ENCODE measurements at places on chromosomes 12 and 14. TPM values are rescaled to one million over a fixed set of nuclear protein-coding genes. Genes with fewer than 3 reads are reported as not detected.

The SPX gene
- 0.79 TPM for total RNA-seq

The NPAS3 gene
- 0.21 TPM for total RNA-seq

The SOS2 gene
- 31.4 TPM for total RNA-seq

The SLC6A12 gene
- 4.7 TPM for total RNA-seq

The GZMB gene
- total RNA-seq: 7.4 TPM

The INHBC gene
- not detected for total RNA-seq

The RAB15 gene
- 36.6 TPM for total RNA-seq

DNA sequence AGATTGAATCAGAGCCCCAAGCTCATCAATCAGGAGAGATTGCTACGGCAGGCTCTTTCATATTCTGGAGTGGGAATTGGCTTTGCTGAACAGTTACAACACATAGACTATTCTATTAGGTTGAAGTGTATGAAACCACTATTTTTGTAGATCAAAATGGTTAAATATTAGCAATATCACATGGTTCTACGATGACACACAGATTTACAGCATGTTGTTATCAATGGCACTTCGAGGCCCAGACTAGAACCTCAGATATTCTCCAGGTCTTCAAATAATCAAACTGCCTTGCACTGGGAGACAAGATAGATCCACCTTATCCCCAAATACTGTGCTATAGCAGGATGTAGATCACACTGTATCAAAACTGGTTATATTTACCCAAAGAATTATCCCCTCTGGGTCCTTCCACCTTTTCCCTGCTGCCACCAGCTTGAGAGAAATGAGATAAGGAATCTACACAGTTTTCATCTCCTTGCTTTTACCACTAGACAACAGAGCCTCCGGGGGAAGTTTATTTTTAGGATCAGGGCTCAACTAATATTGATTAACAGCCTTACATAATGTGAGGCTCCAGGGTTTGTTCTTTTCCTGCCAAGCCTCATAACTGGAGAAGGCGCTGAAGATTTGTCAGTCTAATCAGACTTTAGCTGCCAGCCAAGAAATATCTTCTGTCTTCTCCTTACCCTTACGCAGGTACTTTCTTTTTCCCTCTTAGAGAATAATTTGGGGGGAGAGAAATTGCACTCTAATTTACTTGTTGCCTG is 507.1 kb downstream of the DIO2 start:
- H3K4me3 ChIP-seq: no peak overlapping the region
- H3K27me3 ChIP-seq: no peaks in the 10 kb centered on the region
- no peak overlapping the region for H3K27ac ChIP-seq
- DNase-seq: no peak
- H3K36me3 ChIP-seq: no peaks in the 10 kb centered on the region
- no peaks in the 10 kb centered on the region for H3K4me1 ChIP-seq

DNA sequence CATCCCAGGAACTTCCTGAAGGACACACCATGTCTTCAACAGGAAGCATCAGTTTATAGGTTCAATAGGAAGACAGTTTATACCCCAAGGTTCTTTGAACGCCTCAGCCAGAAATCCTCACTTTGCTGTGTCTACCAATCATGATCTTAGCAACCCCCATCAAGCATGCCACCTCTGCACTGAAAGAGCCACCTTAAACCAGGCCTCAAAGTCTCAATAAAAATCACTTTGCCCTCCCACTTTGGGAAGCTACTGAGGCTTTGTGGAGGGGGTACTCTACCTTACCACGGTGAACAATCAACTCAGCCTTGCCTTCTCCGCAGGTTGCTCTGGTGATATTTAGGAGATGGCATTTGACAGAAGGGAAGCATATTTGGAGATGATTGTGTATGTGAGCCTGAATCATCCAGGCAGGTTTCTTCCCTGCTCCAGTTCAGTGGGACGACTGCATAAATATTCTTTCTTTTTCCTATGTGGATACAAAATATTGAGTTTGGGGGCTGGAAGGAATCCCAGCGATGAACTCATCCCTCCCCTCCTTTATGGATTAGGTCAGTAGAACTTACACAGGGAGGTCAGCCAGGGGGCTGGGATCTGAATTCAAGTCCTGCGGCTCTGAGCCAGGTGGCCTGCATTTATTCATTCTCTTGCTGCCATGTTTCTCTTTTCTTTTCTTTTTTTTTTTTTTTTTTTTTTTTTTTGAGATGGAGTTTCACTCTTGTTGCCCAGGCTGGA is 42.8 kb upstream of the VASH1 start:
- H3K4me1 ChIP-seq: peaks cover 8% of the 10 kb centered on the region
- DNase-seq: no peak
- H3K27ac ChIP-seq: no peak overlapping the region
- no peaks in the 10 kb centered on the region for H3K36me3 ChIP-seq
- H3K27me3 ChIP-seq: no peaks in the 10 kb centered on the region

- H3K36me3 ChIP-seq: no peaks in the 10 kb centered on the region
- H3K27ac ChIP-seq: no peak overlapping the region
- peaks cover 4% of the 10 kb centered on the region for H3K4me1 ChIP-seq
- no peak for DNase-seq
- H3K27me3 ChIP-seq: no peaks in the 10 kb centered on the region
Observed at GRCh38 chr14:66496911-66497310, 10.7 kb downstream of the CCDC196 start.

GRCh38 chr14:96146131-96146771 is 58.4 kb upstream of the BDKRB2 start:
- H3K4me1 ChIP-seq: no peaks in the 10 kb centered on the region
- H3K27me3 ChIP-seq: no peaks in the 10 kb centered on the region
- no peaks in the 10 kb centered on the region for H3K36me3 ChIP-seq
- no peak for DNase-seq
- H3K27ac ChIP-seq: no peak overlapping the region

GRCh38 chr14:63715360-63715759 is 12.5 kb downstream of the SGPP1 start:
- H3K36me3 ChIP-seq: no peaks in the 10 kb centered on the region
- H3K27me3 ChIP-seq: no peaks in the 10 kb centered on the region

GRCh38 chr14:55129086-55129427 is at the start of gene LGALS3:
TSS of gene LGALS3 (plus strand) at chr14:55129252. CDS start at chr14:55137374, 8,122 bp downstream.
- H3K36me3 ChIP-seq: no peaks in the 10 kb centered on the region
- peak; percentile 82 for DNase-seq
- no peaks in the 10 kb centered on the region for H3K27me3 ChIP-seq

GRCh38 chr12:116693286-116694227 is 44.3 kb downstream of the SPRING1 start:
- DNase-seq: no peak
- peak overlapping the region; percentile 16 for H3K4me3 ChIP-seq
- H3K4me1 ChIP-seq: peaks cover 12% of the 10 kb centered on the region
- H3K36me3 ChIP-seq: no peaks in the 10 kb centered on the region
- no peak overlapping the region for H3K27ac ChIP-seq
- peaks cover 17% of the 10 kb centered on the region for H3K27me3 ChIP-seq

DNA sequence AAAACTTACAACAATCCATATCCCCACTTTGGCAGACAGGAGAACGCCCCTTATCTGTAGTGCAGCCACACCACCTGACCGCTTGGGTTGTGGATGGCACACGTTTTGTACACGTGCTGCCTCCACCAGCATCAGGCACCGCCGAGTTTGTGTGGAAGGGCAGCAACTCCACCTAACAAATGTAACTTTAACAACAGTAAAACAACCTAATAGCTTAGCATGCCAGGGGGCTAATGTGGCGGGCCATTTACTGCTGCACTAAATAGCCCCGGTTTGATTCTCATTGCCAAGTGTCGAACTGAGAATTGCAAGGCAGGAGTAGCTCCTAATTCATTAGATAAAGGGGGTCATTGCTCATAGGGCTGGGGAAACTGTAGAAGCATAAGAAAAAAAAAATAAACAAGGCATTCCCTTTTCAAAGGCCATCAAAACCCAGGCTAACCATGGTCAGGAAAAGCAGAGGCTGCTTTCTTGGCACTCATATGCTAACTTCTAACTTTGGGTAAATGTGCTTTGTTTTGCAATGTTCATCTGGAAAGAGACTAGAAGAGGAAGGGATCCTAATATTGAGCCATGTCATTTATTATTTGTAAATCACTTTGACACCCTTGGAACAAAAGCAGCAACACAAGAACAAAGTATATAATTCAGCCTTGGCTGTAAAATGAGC is 279.7 kb upstream of the SOX5 start:
- H3K4me1 ChIP-seq: peaks cover 10% of the 10 kb centered on the region
- no peaks in the 10 kb centered on the region for H3K27me3 ChIP-seq
- no peaks in the 10 kb centered on the region for H3K36me3 ChIP-seq
- no peak overlapping the region for H3K27ac ChIP-seq

GRCh38 chr14:81980601-81981306 is 447.1 kb upstream of the SEL1L start:
- H3K27me3 ChIP-seq: no peaks in the 10 kb centered on the region
- H3K36me3 ChIP-seq: no peaks in the 10 kb centered on the region
- DNase-seq: no peak
- H3K4me1 ChIP-seq: no peaks in the 10 kb centered on the region
- H3K27ac ChIP-seq: no peak overlapping the region

DNA sequence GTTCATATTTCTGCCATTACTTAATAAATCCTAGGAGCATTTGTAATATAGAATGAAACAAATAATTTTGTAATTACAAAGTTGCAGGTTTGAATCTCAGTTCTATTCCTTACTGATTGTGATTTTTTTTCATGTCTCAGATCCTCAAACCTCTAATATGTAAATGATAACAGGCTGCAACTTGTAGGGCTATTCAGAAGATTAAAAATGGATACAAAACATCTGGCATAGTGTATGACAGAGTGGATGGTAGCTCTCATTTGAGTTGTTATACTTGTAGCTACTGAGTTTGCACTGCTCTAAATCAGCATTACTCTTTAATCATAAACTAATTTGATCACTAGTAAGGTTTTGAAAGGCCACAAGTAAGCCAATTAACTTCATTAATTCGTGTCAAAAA is 406.3 kb upstream of the MGAT4C start:
- no peaks in the 10 kb centered on the region for H3K36me3 ChIP-seq
- no peaks in the 10 kb centered on the region for H3K4me1 ChIP-seq
- H3K4me3 ChIP-seq: no peak overlapping the region
- H3K27me3 ChIP-seq: no peaks in the 10 kb centered on the region
- DNase-seq: no peak
- no peak overlapping the region for H3K27ac ChIP-seq

- no peaks in the 10 kb centered on the region for H3K36me3 ChIP-seq
- DNase-seq: no peak
- H3K27ac ChIP-seq: peak overlapping the region; percentile 65
- no peaks in the 10 kb centered on the region for H3K27me3 ChIP-seq
- H3K4me3 ChIP-seq: no peak overlapping the region
Observed at GRCh38 chr14:89773644-89774316, 180.8 kb downstream of the EFCAB11 start.

DNA sequence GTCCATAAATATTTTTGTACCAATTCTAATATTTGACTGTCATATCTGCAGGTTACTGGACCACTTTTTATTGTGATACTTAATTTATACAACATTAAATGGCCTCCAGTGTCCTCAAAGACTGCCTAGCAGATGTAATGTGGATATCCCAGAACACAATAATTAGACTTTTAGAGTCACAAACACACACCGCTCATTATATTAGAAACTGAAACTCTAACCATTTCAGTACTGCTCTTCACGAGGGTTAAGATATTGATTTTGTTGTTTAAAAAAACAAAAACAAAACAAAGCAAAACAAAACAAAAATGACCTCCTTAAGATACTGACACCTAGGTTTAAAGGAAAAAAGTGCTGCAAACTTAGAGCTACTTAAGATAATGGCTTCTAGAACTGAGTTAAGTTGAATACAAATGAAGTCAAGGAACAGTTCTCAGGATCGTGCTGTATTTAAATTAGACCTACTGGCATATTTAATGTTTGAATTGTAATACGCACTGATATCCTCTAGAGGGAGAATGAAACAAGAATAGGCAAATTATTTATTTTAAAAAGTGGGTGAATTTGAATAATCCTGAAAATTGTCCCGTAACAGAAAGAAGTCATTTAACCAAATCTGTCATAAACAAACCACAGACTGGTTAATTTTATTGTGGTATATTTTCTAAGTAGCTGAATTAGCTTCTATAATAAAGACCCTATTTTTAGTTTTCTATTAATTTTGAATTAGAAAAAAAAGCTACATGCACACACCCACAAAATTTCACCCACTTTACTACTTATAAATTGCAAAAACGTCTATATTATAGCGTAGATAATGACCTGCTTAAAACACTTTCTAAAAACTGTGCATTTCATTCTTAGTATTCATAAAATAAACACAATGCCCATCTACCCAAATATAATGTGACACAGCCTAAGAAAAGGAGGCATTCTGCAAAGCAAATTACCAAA is 395.2 kb upstream of the DCN start:
- no peak overlapping the region for H3K4me3 ChIP-seq
- no peak for DNase-seq
- H3K27me3 ChIP-seq: no peaks in the 10 kb centered on the region
- no peak overlapping the region for H3K27ac ChIP-seq
- H3K4me1 ChIP-seq: no peaks in the 10 kb centered on the region
- no peaks in the 10 kb centered on the region for H3K36me3 ChIP-seq

- H3K36me3 ChIP-seq: no peaks in the 10 kb centered on the region
- peaks cover 3% of the 10 kb centered on the region for H3K27me3 ChIP-seq
- no peak overlapping the region for H3K4me3 ChIP-seq
- H3K27ac ChIP-seq: no peak overlapping the region
- H3K4me1 ChIP-seq: peaks cover 29% of the 10 kb centered on the region
Observed at GRCh38 chr12:4135919-4136605, 137.5 kb upstream of the CCND2 start.

DNA sequence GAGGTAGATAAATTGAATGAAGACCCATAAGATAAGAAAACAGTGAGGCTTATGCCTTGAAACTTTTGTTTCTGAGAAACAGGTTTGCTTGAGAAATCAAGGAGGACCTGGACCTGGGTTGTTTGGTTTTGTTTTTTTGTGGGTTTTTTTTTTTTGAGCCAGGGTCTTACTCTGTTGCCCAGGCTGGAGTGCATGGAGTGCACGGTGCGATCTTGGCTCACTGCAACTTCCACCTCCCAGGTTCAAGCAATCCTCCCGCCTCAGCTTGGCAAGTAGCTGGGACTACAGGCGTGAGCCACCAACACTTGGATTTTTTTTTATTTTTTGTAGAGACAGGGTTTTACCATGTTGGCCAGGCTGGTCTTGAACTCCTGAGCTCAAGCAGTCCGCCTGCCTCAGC is 9.0 kb upstream of the PPTC7 start:
- peaks cover 10% of the 10 kb centered on the region for H3K4me1 ChIP-seq
- no peak overlapping the region for H3K4me3 ChIP-seq
- H3K27me3 ChIP-seq: no peaks in the 10 kb centered on the region
- H3K36me3 ChIP-seq: no peaks in the 10 kb centered on the region
- no peak for DNase-seq

DNA sequence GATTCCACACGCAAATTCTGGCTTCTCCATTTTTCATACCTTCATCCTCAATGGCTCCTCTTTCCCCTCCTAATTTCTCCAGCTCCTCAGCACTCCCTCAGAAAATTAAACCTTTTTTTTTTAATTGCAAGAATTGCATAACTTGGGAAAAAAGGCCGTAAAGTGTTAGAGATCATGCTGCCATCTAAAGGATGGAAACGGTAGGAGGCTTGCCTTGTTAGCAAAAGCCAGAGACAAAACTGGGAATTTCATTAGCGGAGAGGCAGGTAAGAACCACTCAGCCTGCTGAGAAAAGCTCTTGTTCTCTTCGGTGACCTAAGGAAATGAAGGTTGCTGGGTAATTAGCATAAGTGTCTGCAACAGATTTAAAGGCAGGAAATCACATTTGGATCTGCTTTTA is 204.3 kb downstream of the AEBP2 start:
- H3K27me3 ChIP-seq: no peaks in the 10 kb centered on the region
- no peak overlapping the region for H3K27ac ChIP-seq

GRCh38 chr12:103956509-103957027 is 9.1 kb upstream of the TDG start:
- peak overlapping the region; percentile 80 for H3K27ac ChIP-seq
- no peak for DNase-seq
- peaks cover 20% of the 10 kb centered on the region for H3K4me1 ChIP-seq
- H3K36me3 ChIP-seq: no peaks in the 10 kb centered on the region

Data from left lung (tissue), 14 donors.